ENCODE measurements at places on chromosomes 16 and 17. TPM values are rescaled to one million over a fixed set of nuclear protein-coding genes. Genes with fewer than 3 reads are reported as not detected.

The MPV17L gene
- 1.1 TPM for total RNA-seq

The RHBDF2 gene
- total RNA-seq, result 8.4 TPM

The TNFRSF17 gene
- total RNA-seq, result not detected

The SLC38A10 gene
- total RNA-seq, result 60.6 TPM

The CX3CL1 gene
- 0.32 TPM for total RNA-seq

The FBXO39 gene
- total RNA-seq, result 0.97 TPM

The WDR59 gene
- total RNA-seq, result 26.3 TPM

The ADAD2 gene
- not detected for total RNA-seq

The FOXN1 gene
- not detected for total RNA-seq

The OTOP3 gene
- not detected for total RNA-seq

The ERN2 gene
- not detected for total RNA-seq

The C16orf96 gene
- 0.12 TPM for total RNA-seq
